HCEC 1CT (cell line): ENCODE measurements at places on chromosomes 12 and 14.

- DNase-seq, result no peak
These were observed 3.1 kb downstream of the HOXC13 start for GRCh38 chr12:53941750-53942149.

- peak; percentile 57 for DNase-seq
These were observed 764 bp downstream of the DYNLL1 start for GRCh38 chr12:120496413-120497340.

- DNase-seq, result peak; percentile 98
These were observed 210.6 kb downstream of the PHLDA1 start for GRCh38 chr12:75820848-75821578.

DNA sequence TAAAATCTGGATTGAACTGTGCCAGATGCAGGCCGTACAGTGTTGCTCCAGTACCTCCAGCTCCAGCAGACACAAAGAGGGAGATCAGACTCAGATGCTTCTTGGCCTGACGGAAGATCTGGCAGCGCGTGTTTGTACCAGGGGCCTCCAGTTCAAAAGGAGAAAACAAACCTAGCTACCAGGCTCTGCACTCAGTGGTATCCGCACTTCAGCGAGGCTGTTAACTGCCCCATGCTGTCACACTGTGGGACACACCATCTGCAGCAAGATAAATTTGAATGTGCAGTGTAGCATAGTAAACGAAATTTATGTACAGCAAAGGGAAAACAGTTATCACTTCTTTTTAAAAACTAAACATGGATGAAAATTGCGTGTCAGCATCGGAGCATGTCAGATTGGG lies 5.1 kb downstream of the DYNC1H1 start:
- DNase-seq, result no peak

DNA sequence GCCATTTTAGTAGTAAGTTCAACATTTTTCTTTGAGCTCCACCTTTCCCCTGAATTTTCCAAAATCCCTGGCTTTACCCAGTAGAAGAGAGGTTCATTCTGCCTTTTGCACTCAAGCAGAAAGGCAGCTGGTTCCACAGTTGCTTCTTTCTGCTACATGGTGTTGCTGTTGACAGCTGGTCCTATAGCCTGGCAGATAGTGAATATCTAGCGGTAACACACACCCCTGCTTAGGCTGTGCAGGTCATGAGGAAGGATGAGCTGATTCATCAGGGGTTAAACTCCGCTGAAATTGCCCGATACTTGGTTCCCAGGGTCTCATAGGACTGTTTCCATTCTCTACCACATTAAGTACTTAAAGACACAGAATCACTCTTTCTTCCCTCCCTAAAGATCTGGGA lies 62.4 kb downstream of the PUS7L start:
- DNase-seq, result no peak
